ENCODE measurements at places on chromosomes 3 and 15. TPM values are rescaled to one million over a fixed set of nuclear protein-coding genes. Genes with fewer than 3 reads are reported as not detected.

GRCh38 chr15:98311566-98312188 is 336.7 kb upstream of the IGF1R start:
- DNase-seq = peak; percentile 71

DNA sequence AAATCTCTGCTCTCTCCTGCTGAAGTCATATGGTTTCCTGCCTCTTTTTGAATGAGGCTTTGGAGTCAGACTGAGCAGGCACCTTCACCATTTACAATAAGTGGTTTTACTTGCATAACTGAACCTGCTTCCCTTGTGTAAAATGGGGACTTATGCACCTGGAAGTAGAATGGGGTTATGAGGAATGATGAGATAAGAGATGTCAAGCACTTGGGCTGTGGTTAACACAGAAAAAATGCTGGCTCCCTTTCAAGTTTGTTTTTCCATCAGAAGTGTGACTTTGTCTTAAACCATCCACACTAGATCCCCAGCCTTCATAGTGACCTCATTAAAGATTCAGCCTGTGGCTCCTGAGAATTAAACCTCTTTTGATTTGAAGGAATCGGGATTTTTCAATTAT is 5.2 kb downstream of the EXOSC7 start:
- DNase-seq = no peak

DNA sequence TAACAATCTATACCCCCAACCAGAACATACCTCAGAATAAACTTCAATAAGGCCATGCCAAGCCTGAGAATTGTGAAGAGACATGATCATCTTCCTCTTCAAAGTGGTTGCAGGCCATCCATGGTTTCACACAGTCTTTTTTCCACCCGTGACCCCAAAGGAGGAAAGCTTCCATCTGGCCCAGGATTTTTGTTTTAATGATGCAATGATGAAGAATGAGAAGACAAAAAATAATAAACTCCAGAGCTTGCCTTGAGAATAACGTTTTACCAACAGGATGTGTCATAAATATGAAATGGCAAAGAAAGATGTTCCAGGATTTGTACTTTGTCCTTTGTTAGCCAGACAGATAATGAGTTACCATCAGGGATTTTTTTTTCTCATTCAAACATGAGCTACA is 201.9 kb downstream of the WNT5A start:
- DNase-seq = no peak

- no peak for DNase-seq
Observed at GRCh38 chr3:52714335-52715302, 8.7 kb downstream of the SPCS1 start.

DNA sequence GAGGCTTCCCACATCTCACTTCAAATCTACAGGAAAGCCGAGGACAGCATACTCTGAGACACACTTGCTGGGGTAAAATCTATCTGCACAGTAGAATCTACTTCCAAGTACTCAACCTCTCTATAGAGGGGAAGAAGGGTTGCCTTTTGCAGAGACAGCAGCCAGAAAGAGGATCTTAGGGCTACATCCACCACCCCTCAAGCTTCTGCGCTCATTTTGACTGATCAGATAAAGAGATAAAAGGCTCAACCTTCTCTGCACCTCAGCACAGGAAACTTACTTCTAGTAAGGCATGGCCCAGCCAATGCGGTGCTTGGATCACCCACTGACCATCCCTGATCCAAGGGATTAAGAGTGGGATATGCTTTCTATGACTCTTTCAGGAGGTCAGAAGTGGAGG is 6.9 kb upstream of the SLC9A9 start:
- no peak for DNase-seq

Gene GLDN
- 1.7 TPM for total RNA-seq

Gene GADL1
- 1.7 TPM for total RNA-seq

Measured in psoas muscle (tissue), 8 donors.